ENCODE measurements at places on chromosomes 11 and 22. TPM values are rescaled to one million over a fixed set of nuclear protein-coding genes. Genes with fewer than 3 reads are reported as not detected.

- no peak for DNase-seq
- no peaks in the 10 kb centered on the region for H3K4me1 ChIP-seq
- no peak overlapping the region for H3K27ac ChIP-seq
- H3K27me3 ChIP-seq, result no peaks in the 10 kb centered on the region
- H3K36me3 ChIP-seq, result no peaks in the 10 kb centered on the region
- no peak overlapping the region for H3K4me3 ChIP-seq
These were observed 75.7 kb downstream of the DEPDC5 start for GRCh38 chr22:31829505-31829904.

- H3K27ac ChIP-seq, result peak overlapping the region; percentile 28
- H3K4me3 ChIP-seq, result no peak overlapping the region
- no peaks in the 10 kb centered on the region for H3K27me3 ChIP-seq
- H3K36me3 ChIP-seq, result no peaks in the 10 kb centered on the region
These were observed 73.1 kb downstream of the CDKN1C start for GRCh38 chr11:2812371-2812991.

DNA sequence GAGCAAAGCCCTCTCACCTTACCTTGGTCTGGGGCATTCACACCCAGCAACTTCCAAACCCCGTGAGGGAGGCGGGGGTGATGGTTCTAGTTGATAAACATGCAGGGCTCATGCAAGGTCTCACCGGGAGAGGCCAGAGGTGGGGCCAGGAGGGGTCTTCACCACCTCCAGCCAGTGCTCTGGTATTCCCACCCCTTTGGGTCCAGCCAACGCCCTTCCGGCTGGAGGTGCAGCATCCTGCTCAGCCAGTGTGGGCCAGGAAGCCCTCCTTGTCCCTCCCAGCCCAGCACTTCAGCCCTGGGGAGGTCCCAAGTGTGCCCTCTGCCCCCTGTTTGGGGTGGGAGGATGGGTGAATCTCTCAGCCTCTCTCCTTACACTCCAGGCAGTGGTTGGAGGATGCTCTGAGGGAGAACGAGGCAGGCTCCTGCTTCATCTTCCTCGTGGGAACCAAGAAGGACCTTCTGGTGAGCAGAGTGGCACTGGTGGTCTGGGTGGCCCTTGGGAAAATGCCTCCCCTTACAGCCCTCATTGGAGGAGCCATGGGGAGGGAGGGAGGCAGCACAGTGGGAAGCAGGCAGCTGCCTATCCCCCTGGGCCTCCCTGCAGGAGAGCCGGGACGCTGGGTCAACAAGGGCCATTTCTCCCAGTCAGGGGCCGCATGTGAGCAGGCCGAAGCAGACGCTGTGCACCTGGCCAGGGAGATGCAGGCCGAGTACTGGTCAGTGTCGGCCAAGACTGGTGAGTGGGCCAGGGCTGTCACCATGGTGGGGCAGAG is 13.4 kb downstream of the RAB36 start:
- H3K27ac ChIP-seq, result no peak overlapping the region
- no peak overlapping the region for H3K4me3 ChIP-seq
- no peaks in the 10 kb centered on the region for H3K36me3 ChIP-seq
- DNase-seq, result no peak
- peaks cover 4% of the 10 kb centered on the region for H3K4me1 ChIP-seq

GRCh38 chr11:24453129-24453718 is 43.6 kb upstream of the LUZP2 start:
- no peak overlapping the region for H3K27ac ChIP-seq
- no peaks in the 10 kb centered on the region for H3K4me1 ChIP-seq
- no peaks in the 10 kb centered on the region for H3K36me3 ChIP-seq
- no peaks in the 10 kb centered on the region for H3K27me3 ChIP-seq
- no peak for DNase-seq

GRCh38 chr11:117039900-117040299 is 58.3 kb downstream of the SIK3 start:
- no peak overlapping the region for H3K27ac ChIP-seq
- DNase-seq, result no peak
- H3K4me1 ChIP-seq, result peaks cover 34% of the 10 kb centered on the region
- no peaks in the 10 kb centered on the region for H3K27me3 ChIP-seq
- H3K36me3 ChIP-seq, result no peaks in the 10 kb centered on the region
- H3K4me3 ChIP-seq, result no peak overlapping the region

DNA sequence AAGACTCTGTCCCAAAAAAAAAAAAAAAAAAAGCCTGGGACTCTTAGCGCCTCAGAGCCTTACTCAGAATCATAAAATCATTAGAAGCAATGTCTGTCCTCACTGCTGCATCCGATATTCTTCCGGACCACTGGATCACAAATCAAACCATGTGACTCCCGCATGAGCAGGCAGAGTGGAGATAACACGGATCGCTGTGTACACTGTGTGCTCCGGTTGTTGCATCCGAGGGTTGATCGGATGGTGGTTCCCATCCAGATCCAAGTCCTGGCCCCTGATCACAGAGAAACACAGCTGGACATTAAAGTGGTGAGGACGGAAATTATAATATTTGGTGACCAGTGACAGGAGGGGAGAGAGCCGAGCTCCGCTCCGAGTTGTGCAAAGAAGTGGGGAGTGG is 9.7 kb upstream of the TXNRD2 start:
- peaks cover 23% of the 10 kb centered on the region for H3K4me1 ChIP-seq
- no peak overlapping the region for H3K27ac ChIP-seq
- no peak overlapping the region for H3K4me3 ChIP-seq
- no peaks in the 10 kb centered on the region for H3K27me3 ChIP-seq

- peaks cover 7% of the 10 kb centered on the region for H3K27me3 ChIP-seq
- no peaks in the 10 kb centered on the region for H3K36me3 ChIP-seq
- no peak overlapping the region for H3K27ac ChIP-seq
- H3K4me3 ChIP-seq, result no peak overlapping the region
- DNase-seq, result no peak
- no peaks in the 10 kb centered on the region for H3K4me1 ChIP-seq
These were observed 339.7 kb downstream of the BRD1 start for GRCh38 chr22:49487950-49488349.

- H3K4me3 ChIP-seq, result no peak overlapping the region
- H3K36me3 ChIP-seq, result no peaks in the 10 kb centered on the region
- no peak for DNase-seq
- no peaks in the 10 kb centered on the region for H3K27me3 ChIP-seq
- no peak overlapping the region for H3K27ac ChIP-seq
These were observed 9.5 kb downstream of the FOLR3 start for GRCh38 chr11:72144807-72145565.

DNA sequence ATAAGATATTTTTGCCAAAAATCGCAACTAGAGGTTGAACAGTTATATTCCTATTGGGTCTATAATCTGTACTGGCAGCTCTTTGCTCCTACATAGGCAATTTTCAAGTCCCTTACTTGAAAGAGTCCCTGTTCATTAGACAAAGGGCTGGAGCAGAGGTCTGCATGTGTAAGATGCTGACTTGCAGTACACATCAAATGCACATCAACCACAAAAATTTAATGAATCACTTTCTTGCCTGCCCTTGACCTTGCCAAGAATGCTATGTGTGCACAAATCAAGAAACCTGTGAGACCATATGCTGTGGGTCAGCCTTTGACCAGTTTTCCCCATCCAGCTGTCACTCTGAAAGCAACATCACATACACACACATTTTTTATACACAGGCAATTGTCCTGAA is 661.5 kb downstream of the LRRC4C start:
- H3K4me3 ChIP-seq, result no peak overlapping the region
- H3K36me3 ChIP-seq, result no peaks in the 10 kb centered on the region
- DNase-seq, result no peak
- no peak overlapping the region for H3K27ac ChIP-seq

The HDAC10 gene
- total RNA-seq, result 618 TPM

The MRGPRX4 gene
- total RNA-seq, result not detected

The RIC3 gene
- 3.3 TPM for total RNA-seq

The HEPN1 gene
- not detected for total RNA-seq

The CRACR2B gene
- 106 TPM for total RNA-seq

DNA sequence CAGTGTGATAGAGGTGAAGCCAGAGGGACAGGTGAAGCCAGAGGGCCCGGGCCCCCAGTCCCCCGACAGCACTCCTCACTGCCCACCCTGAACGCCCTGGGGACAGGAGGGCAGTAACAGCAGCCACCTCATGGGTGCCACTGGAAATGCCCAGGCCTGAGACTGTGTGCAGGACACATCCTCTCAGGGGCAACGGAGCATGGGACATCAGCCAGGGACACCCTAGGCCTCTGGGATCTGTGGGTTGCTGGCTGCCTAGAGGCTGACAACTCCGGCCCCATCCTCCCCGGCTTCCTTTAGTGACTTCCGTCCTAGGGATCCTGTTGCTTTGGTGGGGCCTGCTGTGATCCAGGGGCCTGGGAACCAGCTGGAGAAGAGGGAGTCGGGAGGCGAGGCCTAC is 17.4 kb upstream of the BAIAP2L2 start:
- no peaks in the 10 kb centered on the region for H3K36me3 ChIP-seq
- no peak for DNase-seq
- H3K27ac ChIP-seq, result no peak overlapping the region

The PDGFD gene
- 6.0 TPM for total RNA-seq

The FIBIN gene
- total RNA-seq, result 5.5 TPM

The MISFA gene
- total RNA-seq, result 2.0 TPM

- no peaks in the 10 kb centered on the region for H3K27me3 ChIP-seq
- peak overlapping the region; percentile 98 for H3K4me3 ChIP-seq
- H3K36me3 ChIP-seq, result no peaks in the 10 kb centered on the region
- DNase-seq, result peak; percentile 72
- peak overlapping the region; percentile 93 for H3K27ac ChIP-seq
These were observed 667 bp downstream of the CD81 start for GRCh38 chr11:2377511-2378443.

- H3K27ac ChIP-seq, result no peak overlapping the region
- no peaks in the 10 kb centered on the region for H3K36me3 ChIP-seq
- DNase-seq, result no peak
- no peaks in the 10 kb centered on the region for H3K27me3 ChIP-seq
These were observed 36.1 kb downstream of the AMBRA1 start for GRCh38 chr11:46557684-46558151.

- H3K27ac ChIP-seq, result no peak overlapping the region
- H3K4me3 ChIP-seq, result no peak overlapping the region
- H3K27me3 ChIP-seq, result no peaks in the 10 kb centered on the region
- no peak for DNase-seq
These were observed 100.1 kb downstream of the ATXN10 start for GRCh38 chr22:45771711-45772110.

- no peaks in the 10 kb centered on the region for H3K4me1 ChIP-seq
- DNase-seq, result no peak
- no peak overlapping the region for H3K4me3 ChIP-seq
- H3K36me3 ChIP-seq, result no peaks in the 10 kb centered on the region
- H3K27ac ChIP-seq, result no peak overlapping the region
These were observed 1.2 kb upstream of the TMEM45B start for GRCh38 chr11:129814244-129815014.

The PGR gene
- 2.2 TPM for total RNA-seq

The OOSP2 gene
- total RNA-seq, result not detected

DNA sequence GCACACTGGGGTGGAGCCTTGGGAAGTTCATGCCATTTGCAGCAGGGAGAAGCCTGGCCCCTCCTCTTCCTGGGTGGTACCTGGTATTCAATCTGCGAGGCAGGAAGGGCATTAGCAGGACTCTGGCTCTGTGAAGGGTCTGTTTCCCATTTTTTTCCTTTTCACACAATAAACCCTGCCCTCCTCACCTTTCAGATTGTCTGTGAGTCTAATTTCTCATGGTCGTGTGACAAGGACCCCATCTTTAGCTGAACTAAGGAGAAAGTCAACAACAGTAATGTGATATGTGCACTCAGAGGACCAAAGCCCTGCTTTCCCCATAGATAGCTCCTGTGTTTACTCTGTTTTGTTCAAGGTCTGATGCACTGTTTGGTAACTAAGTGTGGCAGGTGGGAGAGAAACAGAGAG is 26.6 kb upstream of the CASP4 start:
- no peak overlapping the region for H3K27ac ChIP-seq
- no peak for DNase-seq
- no peaks in the 10 kb centered on the region for H3K36me3 ChIP-seq
- H3K4me3 ChIP-seq, result no peak overlapping the region
- H3K27me3 ChIP-seq, result no peaks in the 10 kb centered on the region

DNA sequence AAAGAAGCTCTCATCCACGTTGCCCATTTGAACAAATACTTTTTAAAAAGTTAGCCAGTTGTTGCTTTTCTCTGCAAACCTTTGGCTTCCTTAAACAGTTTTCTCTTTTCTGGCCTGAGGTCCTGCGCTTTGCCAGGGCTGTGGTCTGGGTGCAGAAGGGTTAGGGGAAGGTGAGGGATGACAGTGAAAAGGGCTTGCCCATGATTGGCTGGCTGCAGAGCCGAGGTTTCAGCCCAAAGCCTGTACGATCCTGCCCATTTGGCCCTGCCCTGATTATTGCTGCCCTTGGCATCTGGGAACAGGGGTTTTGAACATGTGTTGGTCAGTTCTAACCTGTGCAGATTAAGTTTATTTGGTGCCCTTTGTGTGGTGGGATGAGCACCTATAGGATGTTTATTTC is 1.5 kb downstream of the INCENP start:
- no peak for DNase-seq
- H3K4me1 ChIP-seq, result peaks cover 16% of the 10 kb centered on the region
- H3K27ac ChIP-seq, result no peak overlapping the region
- H3K36me3 ChIP-seq, result no peaks in the 10 kb centered on the region
- no peak overlapping the region for H3K4me3 ChIP-seq

DNA sequence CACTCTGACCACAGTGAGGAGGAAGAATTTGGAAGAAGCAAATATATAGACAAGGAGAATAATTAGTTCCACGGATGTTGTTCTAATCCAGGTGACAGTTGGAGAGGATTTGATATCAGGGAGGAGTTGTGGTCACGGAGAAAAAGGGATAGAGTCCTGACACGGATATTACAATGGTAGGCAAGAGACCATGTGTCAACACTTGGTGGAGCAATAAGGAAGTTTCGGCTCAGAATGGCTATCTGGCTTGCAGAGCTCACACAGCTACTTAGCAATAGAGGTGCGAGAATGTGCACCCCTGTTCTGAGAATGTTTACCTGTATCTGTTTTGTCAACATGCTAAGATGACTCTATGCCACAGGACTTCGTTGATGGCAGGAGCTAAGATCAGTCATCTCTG is 10.4 kb upstream of the OR9Q2 start:
- H3K27ac ChIP-seq, result no peak overlapping the region
- H3K4me1 ChIP-seq, result no peaks in the 10 kb centered on the region
- no peaks in the 10 kb centered on the region for H3K27me3 ChIP-seq
- H3K36me3 ChIP-seq, result no peaks in the 10 kb centered on the region
- H3K4me3 ChIP-seq, result no peak overlapping the region

The BATF2 gene
- total RNA-seq, result 12.3 TPM

GRCh38 chr22:19928207-19928606 is 13.4 kb upstream of the COMT start:
- no peak for DNase-seq
- no peak overlapping the region for H3K4me3 ChIP-seq
- H3K36me3 ChIP-seq, result no peaks in the 10 kb centered on the region
- H3K27ac ChIP-seq, result no peak overlapping the region

The ANKK1 gene
- 9.7 TPM for total RNA-seq

The CCDC87 gene
- 0.32 TPM for total RNA-seq

All from transverse colon (tissue), 4 donors.